ENCODE measurements at places on chromosomes 6 and 20.

- DNase-seq, result no peak
Observed at GRCh38 chr20:12715991-12716680, 292.6 kb upstream of the SPTLC3 start.

- DNase-seq, result peak; percentile 60
Observed at GRCh38 chr6:87481931-87482330, 9.2 kb downstream of the SLC35A1 start.

GRCh38 chr6:105364243-105364642, 38.6 kb downstream of the PREP start:
- DNase-seq, result no peak

GRCh38 chr6:39080246-39080875, 31.8 kb downstream of the GLP1R start:
- DNase-seq, result no peak

DNA sequence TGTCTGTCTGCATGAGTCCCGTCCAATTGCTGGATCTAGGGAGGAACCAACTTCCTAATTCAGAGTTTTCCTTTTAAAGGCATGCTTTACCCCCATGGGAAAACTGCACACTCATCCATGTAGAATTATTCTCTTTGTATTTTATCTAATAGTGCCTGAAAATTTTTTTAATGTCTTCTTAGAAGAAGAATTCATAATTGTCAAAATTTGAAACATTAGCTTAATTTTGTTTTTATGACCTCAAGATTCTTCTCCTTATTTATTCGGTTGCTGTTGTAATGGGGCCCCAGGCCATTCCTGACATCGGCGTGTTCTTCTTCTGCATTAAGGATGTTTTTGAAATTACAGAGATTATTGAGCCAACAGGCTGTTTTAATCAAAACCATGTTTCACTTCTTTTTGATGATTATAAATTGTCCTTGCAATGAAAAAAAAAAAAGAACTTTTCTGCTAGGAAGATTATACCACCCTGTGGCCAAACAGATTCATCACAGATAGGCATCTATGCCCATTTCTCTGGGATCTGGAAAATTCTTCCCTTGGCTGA, 100.3 kb downstream of the ZNF217 start:
- DNase-seq, result no peak

DNA sequence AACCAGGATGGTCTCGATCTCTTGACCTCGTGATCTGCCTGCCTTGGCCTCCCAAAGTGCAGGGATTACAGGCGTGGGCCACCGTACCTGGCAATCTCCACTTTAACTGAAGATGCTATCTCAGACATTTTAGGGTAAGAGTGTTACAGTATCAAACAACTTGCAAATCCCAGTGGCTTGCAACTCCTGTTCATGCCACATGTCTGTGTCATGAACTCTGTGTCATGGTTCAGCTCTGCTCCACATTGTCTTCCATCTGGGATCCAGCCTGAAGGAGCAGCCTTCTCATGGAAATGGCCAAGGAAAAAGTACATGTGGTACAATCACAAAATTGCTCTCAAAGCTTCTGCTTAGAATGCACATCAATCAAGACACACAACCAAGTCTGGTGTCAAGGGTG, 114.9 kb downstream of the MAP3K5 start:
- DNase-seq, result no peak

DNA sequence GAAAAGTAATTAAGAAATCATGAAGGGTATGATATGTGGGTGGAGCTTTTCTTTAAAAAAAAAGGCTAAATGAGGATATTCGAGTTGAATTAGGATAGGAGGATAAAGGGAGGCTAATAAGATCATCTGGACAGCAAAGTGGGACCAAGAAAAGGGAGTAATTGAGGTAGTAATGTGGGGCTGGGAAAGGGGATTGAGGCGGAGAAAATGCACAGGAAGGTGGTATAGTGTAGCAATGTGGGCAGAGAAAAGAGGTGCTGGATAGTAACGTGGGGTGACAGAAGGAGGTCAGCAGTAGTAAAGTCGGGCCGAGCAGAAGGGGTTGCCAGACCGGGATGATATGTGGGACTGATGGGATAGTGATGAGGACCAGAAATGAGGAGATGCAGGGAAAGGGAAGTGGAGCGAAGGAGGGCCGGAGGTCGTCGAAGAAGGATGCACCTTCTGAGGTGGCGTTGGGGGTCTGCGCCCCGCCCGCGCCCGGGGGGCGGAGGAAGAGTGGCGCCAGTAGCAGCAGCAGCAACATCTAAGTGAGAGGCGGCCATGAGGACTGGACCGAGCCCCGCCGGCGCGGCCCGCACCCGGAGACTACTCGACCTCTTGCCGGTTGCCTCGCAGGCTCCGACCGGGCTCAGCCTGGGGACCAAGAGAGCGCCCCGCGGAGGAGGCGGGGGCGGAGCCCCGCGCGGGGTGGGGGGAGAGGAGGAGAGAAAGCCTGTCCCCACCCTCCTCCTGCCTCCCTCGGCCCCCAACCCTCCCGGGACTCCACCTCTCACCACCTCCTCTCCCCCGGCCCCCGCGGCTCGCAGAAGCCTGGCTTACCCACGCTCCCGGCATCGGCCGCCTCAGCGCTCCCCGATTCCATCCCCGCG, 887 bp downstream of the GABBR1 start:
- no peak for DNase-seq

GRCh38 chr20:44790638-44791393, 19.5 kb downstream of the RIMS4 start:
- no peak for DNase-seq

DNA sequence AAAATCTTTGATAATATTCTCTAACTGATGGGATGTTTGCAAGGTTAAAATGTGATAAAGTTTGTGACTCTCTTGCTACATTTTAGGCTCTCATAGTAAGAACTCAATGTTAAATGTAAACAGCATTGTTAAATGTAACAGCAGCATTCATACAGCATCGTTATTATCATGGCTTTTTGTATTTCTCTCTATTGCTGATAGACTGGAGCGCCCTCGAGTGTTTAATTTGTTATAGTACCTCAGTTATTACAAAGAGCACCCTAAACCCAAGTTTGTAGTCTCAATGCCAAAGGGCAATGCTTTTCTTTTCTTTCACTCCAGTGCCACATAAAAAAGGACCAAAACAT, 14.9 kb upstream of the TTPAL start:
- peak; percentile 55 for DNase-seq

DNA sequence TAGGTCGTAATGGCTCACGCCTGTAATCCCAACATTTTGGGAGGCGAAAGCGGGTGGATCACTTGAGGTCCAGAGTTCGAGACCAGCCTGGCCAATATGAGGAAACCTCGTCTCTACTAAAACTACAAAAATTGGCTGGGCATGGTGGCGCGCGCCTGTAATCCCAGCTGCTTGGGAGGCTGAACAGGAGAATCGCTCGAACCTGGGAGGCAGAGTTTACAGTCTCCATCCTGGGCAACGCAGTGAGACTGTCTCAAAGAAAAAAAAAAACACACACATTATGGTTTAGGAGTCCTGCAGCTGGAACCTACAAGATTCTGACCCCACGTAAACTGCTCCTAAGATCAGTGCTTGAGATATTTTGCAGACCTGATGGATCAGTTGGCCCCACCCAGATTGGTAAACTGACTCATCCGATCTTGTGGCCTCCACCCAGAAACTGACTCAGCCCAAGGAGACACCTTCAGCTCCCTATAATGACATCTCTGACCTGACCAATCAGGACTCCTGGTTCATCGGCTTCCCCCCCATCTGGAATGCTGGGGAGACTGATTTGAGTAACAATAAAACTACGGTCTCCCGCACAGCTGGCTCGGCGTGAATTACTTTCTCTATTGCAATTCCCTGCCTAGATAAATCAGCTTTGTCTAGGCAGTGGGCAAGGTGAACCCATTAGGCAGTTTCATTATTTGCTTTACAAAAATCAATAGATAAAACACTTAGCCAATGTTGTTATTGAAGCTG, 96.2 kb upstream of the BTN3A2 start:
- no peak for DNase-seq

GRCh38 chr6:113306552-113307145, 550.5 kb upstream of the MARCKS start:
- peak; percentile 55 for DNase-seq

DNA sequence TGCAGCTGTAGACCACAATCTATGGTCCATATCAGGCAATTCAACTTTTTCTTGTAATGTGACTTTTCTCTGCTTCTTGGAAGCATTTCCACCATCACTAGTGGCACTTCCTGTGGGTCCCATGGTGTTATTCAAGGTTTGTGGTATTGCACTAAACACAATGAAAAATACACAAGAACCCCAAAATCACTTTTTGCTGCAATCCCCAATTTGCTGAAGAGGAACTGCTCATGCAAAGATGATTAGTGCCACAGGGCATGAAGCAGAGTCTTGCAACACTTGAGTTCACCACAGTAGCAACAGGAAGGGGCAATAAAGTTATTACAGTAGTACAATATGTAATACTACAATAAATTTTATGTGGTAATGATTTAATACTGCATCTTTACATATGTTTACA, 16.8 kb upstream of the TAAR1 start:
- peak; percentile 47 for DNase-seq

DNA sequence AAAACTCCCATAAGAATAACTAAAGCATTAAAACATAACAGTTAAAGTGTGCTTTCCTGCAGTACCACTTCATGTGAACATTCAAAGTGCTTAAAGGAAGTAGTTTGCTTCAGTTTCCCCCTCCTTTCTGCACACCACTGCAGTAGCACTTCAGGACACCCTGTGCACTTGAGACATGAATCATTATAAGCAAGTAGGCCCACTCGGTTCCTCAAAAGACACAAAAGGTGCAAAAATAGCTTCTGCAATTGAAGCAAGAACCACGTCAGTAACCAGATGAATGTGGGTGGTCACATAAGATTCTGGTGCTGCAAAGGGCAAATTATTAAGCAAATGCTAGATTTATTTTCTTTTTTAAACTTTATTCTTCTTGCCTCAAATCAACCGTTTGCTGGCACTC, 160.6 kb downstream of the HIVEP2 start:
- peak; percentile 90 for DNase-seq

GRCh38 chr6:129717277-129717676, 7.3 kb upstream of the ARHGAP18 start:
- peak; percentile 49 for DNase-seq

DNA sequence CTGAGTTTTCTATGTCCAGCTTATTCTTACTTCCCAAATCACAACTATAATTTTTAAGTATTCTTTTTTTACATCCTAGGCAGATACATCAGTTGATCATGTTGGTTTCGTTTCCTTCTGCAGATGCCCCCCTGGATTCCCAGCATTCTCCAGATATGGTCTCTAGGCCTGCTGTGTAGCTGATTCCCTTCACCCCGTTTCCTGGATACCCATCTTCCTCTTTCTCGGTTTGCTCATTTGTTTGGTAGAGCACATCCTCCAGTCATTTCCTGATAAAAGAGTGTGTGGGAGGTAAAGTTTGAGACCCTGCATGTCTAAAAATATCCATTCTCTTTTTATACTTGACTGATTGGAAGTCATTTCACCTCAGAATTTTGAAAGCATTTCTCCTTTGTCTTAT, 66.4 kb downstream of the ANKS1A start:
- DNase-seq, result peak; percentile 81

DNA sequence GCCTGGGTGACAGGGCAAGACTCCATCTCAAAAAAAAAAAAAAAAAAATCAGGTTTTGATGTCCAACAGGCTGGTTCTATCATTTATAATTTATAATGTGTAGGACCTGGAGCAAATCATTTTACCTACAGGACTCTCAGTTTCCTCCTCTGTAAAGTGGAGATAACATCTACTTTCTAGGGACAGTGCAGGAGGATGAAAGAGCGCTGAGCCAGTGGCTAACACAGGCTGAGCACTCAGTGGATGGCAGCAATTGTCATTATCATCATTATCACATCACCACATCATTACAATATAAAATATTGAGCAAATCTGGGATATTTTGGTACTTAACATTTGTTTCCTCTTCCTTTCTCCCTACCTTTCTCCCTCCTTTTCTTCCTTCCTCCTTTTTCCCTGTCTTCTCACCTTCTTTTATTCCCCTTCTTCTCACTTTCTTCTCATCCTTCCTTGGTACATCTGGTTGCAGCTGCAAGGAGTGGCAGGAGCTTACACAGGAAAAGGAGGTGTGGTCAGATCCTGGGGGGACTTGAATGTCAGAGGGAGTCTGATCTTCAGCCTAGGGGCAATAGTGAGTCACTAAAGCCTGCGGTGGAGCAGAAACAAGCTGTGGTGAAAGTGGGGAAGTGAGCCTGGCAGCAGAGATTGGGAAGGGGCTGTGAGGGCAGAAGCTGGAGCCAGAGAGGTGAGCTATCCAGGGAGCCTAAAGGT, 24.6 kb upstream of the CTNNBL1 start:
- DNase-seq, result peak; percentile 49

- DNase-seq, result no peak
Observed at GRCh38 chr20:51634257-51634656, 91.7 kb upstream of the NFATC2 start.

DNA sequence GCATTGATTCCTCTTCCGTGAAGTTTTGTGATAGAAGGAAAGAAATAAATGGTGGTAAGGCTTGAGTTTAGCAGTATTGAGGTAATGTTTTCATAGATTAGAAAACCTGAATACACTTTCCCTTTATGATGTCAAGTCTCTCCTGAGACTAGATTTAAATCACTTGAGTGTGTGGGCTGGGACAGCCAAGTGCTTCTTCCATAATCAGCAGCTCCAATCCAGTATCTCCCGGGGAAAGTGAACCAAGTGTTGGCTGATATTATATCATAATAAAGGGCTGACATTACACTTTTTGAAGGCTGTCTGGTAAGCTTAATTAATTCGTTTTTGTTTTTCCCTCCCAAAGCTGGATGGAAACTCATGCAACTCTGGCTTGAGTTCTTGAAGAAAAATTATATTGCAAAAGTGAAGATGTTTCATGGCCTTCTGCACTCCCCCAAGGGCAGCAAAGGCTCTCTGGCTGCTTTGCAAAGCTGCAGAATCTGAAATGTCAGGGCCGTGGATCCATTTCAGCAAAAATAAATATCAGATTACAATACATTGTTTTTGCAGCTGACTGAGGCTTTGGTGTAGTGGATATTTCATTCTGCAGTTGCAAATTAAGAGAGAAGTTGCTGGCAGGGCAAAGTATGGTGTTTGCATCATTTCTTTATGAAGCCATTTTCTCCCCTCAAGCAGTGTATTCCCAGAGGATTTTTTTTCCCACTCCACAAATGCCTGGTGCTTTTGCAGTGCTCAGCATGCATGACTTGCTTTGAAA, 101.2 kb downstream of the MKKS start:
- DNase-seq, result no peak

GRCh38 chr6:112038756-112039430, 15.0 kb upstream of the CCN6 start:
- no peak for DNase-seq

DNA sequence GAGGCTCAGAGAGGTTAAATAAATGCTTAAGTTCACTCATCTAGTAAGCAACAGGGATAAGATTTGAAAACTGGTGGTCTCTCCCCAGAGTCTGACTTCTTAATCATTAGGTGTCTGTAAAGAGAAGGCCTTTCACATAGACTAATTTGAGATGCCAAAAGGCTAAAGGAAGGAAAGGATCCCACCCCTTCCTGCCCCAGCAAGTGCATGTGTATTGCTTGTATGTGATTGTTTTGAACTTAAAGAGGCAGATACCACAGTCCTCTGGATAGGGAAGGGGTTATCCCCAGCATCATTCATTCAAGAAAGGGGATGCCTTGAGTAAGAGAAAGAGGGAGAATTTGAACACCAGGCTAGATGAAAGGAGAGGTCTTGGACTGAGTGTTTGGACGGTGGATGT, 192.0 kb downstream of the OGFRL1 start:
- no peak for DNase-seq

- DNase-seq, result no peak
Observed at GRCh38 chr20:37729452-37729851, 35.6 kb downstream of the CTNNBL1 start.

- DNase-seq, result no peak
Observed at GRCh38 chr6:170347091-170347490, 40.5 kb downstream of the FAM120B start.

- DNase-seq, result no peak
Observed at GRCh38 chr20:51340451-51340840, 202.1 kb downstream of the NFATC2 start.
